Activated T-helper 1 cell treated with anti-CD3 and anti-CD28 coated beads, Interleukin-12 subunit alpha, Interleukin-12 subunit beta, Interleukin-2, Interleukin-4 antibody, amounts not matched to agents 30 ng/mL and 10 ng/mL and 1 ng/mL, durations not matched to agents 14 hours and 24 hours and 36 hours (primary cell): ENCODE measurements at places on chromosomes 12 and 14. TPM values are rescaled to one million over a fixed set of nuclear protein-coding genes. Genes with fewer than 3 reads are reported as not detected.

Gene SLC25A21
- total RNA-seq: not detected in 2 replicates

GRCh38 chr12:21662122-21662792 lies 4.6 kb upstream of the LDHB start:
- peaks cover 2% of the 10 kb centered on the region for H3K36me3 ChIP-seq
- peaks cover 13% of the 10 kb centered on the region for H3K4me1 ChIP-seq
- DNase-seq: no peak
- peaks cover 9% of the 10 kb centered on the region for H3K27me3 ChIP-seq

DNA sequence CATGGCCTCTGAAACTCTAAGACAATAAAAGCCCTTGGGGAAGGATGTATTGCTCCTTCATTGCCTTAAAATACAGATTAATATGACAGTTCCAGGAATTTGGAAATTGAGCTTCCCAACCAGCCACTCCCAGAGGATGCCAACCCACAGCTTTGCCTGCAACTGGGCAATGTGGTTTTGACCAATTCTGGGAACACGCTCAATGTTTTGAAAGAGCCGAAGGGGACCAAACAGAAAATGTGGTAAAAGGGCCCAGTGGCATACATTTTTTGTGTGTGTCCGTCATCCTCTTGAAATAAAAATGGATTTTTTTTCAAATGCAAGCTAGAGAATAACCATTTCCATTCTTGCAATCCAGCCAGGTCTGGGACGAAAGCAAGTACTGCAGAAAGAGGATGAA lies 88.3 kb upstream of the PLEKHG7 start:
- H3K27ac ChIP-seq: no peak overlapping the region
- peaks cover 5% of the 10 kb centered on the region for H3K4me1 ChIP-seq
- H3K4me3 ChIP-seq: no peak overlapping the region
- peaks cover 4% of the 10 kb centered on the region for H3K36me3 ChIP-seq

- no peaks in the 10 kb centered on the region for H3K36me3 ChIP-seq
- no peaks in the 10 kb centered on the region for H3K27me3 ChIP-seq
- no peak for DNase-seq
- no peak overlapping the region for H3K4me3 ChIP-seq
- H3K27ac ChIP-seq: no peak overlapping the region
These were observed 100.3 kb downstream of the GTF2A1 start for GRCh38 chr14:81120501-81120900.

Gene CISTR
- not detected in 2 replicates for total RNA-seq

DNA sequence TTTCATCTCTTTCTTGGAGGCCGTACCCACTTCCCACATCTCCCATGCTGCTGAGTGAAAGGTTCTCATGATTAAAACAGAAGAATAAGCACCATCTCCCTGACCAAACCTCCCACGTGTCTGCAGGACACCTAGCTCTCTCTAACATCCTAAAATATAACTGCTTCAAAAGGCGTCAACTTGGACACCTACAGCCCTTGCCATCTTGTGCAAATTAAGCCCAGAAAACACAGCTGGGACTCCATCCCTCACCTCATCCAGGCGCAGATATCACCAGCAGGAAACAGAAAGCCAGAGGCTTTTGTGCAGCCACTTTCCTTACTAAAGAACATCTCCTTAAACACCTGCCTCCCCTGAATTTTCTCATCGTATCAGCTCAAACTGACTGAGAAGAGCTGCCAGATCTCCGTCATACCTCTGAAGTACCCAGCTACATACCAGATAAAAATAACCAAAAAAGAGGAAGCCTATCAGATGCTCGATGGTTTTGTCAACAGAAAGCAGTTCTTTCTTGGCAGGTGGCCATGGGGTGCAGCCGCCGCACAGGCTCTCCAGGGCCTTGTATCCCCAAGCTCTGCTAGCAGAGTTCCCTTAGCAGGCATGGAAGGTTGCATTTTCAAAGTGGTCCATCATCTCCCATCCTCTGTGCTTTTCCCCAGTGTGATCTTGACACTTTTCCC lies 28.8 kb downstream of the MAP3K9 start:
- H3K4me1 ChIP-seq: peaks cover 11% of the 10 kb centered on the region
- peaks cover 2% of the 10 kb centered on the region for H3K36me3 ChIP-seq
- no peak for DNase-seq
- H3K27ac ChIP-seq: no peak overlapping the region

- peaks cover 6% of the 10 kb centered on the region for H3K36me3 ChIP-seq
- peak overlapping the region; percentile 97 for H3K27ac ChIP-seq
- peak; percentile 64 for DNase-seq
- H3K4me3 ChIP-seq: peak overlapping the region; percentile 68
- no peaks in the 10 kb centered on the region for H3K27me3 ChIP-seq
These were observed 3.2 kb upstream of the SYNE3 start for GRCh38 chr14:95519699-95520098.

- H3K36me3 ChIP-seq: no peaks in the 10 kb centered on the region
- peaks cover 46% of the 10 kb centered on the region for H3K4me1 ChIP-seq
- peak overlapping the region; percentile 47 for H3K4me3 ChIP-seq
- no peak for DNase-seq
These were observed 17.7 kb downstream of the RIN3 start for GRCh38 chr14:92531106-92531873.

GRCh38 chr14:68514608-68515194 lies 278.2 kb downstream of the ZFP36L1 start:
- H3K27me3 ChIP-seq: no peaks in the 10 kb centered on the region
- peaks cover 12% of the 10 kb centered on the region for H3K4me1 ChIP-seq
- no peak for DNase-seq
- H3K4me3 ChIP-seq: no peak overlapping the region
- no peaks in the 10 kb centered on the region for H3K36me3 ChIP-seq

- no peak for DNase-seq
- no peaks in the 10 kb centered on the region for H3K36me3 ChIP-seq
- H3K4me3 ChIP-seq: no peak overlapping the region
- H3K4me1 ChIP-seq: no peaks in the 10 kb centered on the region
- no peak overlapping the region for H3K27ac ChIP-seq
These were observed 37.8 kb downstream of the LLPH start for GRCh38 chr12:66092559-66093269.

Gene PLEKHG3
- 5.5 and 6.2 TPM in 2 replicates for total RNA-seq

Gene SLC17A8
- total RNA-seq: not detected in 2 replicates

Gene TEP1
- total RNA-seq: 39.3 and 41.9 TPM in 2 replicates

- H3K36me3 ChIP-seq: no peaks in the 10 kb centered on the region
- H3K27me3 ChIP-seq: no peaks in the 10 kb centered on the region
- no peak overlapping the region for H3K27ac ChIP-seq
- no peak for DNase-seq
- no peaks in the 10 kb centered on the region for H3K4me1 ChIP-seq
These were observed 509.6 kb downstream of the NOVA1 start for GRCh38 chr14:26088275-26088674.

DNA sequence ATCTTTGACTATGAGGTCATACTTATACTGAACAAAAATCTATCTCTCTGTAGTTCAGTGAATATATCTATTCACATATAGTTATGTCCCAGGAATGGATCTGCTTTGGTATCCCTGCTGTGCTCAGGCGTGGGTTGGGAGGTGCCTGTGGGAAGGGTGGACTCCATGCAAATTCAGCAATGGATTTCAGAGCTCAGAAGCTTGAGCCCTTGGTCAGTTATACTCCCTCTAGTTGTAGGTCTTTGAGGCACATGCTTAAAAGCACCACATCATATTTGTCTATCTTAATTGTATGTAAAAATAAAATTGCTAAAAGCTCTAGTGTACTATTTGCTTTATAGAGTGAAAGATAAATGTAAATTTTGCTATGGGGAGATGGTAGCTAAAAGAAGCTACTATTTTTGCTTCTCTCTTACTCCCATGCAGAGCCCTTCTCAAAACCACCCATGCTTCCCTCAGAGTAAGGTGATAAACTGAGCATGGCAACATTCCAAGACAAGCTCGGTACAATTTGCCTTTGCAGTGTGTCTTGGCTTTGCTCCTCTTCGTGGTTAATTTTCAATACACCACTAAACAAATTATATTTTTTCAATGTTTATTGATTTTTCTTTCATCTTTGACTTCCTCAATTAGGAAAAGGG lies 54.9 kb downstream of the SLC16A7 start:
- no peak overlapping the region for H3K4me3 ChIP-seq
- no peak for DNase-seq
- no peak overlapping the region for H3K27ac ChIP-seq
- H3K4me1 ChIP-seq: peaks cover 6% of the 10 kb centered on the region
- H3K27me3 ChIP-seq: peaks cover 2% of the 10 kb centered on the region

DNA sequence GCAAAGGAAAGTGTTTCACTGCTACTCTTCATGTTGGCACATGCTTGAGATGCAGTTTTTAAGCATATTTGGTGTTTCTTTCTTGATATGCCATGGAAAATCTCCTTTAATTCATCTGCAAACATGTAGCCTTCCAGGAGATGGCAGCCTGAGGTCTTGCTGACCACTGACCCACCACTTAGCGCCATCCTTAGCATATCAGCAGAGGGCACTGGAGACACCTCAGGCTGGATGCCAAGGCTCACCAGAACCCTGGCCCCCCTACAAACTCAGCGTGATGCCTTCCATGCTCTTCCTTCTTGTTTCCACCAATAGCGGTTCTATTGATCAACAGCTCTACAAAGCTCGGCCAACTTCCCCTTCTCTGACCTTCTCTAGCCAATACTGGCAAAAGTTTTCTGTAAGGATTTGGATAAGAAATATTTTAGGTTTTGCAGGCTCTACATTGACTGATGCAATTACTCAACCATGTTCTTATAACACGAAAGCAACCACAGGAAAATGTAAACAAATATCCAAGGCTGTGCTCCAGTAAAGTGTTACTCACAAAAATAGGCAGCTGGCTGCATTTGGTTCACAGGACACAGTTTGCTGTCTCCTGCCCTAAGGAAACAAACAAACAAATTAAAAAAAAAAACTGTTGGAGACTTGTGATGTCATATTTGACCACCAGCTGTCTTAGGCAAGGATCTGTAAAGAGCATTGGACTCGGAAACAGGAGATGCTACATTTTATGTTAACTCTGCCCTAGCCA lies 209.7 kb downstream of the SLC15A4 start:
- H3K36me3 ChIP-seq: no peaks in the 10 kb centered on the region
- no peak for DNase-seq
- peaks cover 2% of the 10 kb centered on the region for H3K27me3 ChIP-seq
- H3K27ac ChIP-seq: no peak overlapping the region
- H3K4me3 ChIP-seq: no peak overlapping the region

Gene GXYLT1
- total RNA-seq: 10.5 and 11.4 TPM in 2 replicates
